ENCODE measurements at places on chromosomes 2 and 18. TPM values are rescaled to one million over a fixed set of nuclear protein-coding genes. Genes with fewer than 3 reads are reported as not detected.

DNA sequence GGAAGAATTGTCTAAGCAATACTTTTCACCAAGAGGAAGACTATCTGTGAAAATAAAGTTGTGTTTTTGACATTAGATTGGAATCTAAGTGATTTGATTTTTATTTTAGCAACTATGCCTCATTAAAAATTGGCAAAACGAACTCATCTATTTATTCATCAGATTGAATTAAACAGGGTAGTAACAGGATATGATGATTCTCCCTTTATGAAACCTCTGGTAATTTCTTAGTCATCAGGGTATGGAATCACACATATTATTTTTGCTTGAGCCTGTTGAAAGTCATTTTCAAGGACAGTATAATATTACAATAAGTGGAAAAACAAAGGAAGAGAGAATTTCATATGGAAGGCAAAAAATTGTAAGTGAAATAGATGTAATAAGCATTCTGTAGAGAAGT is 22.0 kb downstream of the ZNF804A start:
- no peak for DNase-seq

DNA sequence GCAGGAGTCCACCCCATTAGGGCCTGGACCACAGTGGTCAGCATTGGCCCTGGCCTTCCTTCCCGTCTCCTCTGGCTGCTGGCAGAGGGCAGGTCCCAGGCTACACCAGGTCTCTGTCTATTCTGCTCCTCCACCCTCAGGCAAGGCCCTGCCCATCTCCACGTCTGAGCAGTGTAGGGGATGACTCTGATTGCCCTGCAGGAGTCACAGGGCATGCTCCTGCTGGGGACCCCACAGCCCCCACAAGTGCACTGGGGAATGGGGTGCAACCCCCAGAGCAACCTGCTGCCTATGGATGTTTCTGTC is 40.0 kb downstream of the STK25 start:
- DNase-seq = no peak

Gene CXCR2
- polyA plus RNA-seq = 0.07 TPM

GRCh38 chr2:85400541-85401463 is 9.4 kb downstream of the CAPG start:
- DNase-seq = no peak

Gene KCTD1
- 8.1 TPM for polyA plus RNA-seq

DNA sequence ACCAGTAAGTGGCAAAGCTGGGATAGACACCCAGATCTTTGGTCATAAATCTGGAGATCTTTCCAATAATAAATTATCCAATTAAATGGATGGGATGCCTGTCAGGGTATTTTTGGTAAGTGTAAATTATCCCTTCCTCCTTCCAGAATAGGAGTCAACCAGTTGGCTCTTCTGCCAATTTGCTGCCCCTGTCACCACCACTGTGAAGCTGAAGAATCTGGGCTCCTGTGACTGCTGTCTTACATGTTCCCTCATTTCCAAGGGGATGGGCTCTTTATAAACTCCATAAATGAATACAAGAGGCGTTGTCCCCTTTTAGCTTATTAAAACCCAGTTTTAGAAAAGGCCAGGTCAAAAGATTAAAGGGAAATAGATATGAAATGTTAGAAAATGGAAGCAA is 17.8 kb upstream of the BMP10 start:
- DNase-seq = no peak

Gene MIB1
- 3.7 TPM for polyA plus RNA-seq

Gene PLGLB1
- polyA plus RNA-seq = 0.83 TPM

- DNase-seq = no peak
Measured at GRCh38 chr2:197883354-197884032, 79.1 kb downstream of the PLCL1 start.

All from heart right ventricle (tissue), 16 donors.